CD4-positive, alpha-beta T cell treated with Interleukin-12 subunit alpha and Interleukin-12 subunit beta, for 1 hour (primary cell): ENCODE measurements at places on chromosomes 7 and 10.

DNA sequence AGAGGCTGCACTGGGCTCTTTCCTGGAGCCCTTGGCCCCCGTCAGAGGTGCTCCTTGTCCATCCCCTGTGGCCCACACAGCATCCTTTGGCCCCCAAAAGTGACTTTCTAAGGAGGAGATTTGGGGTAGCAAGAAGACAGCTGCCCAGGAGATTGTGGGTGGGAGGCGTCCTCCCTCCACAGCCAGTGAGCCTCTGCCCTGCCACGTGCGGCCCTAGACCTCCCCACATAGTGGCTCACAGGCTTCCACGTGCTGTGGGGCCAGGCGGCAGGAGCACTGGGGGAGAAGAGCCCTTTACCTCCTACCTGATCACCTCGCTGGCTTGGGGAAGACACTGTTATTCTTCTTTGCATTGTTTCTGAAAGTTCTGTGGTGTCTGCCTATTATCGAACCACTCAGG, 178.8 kb downstream of the TCERG1L start:
- no peak for DNase-seq

- DNase-seq: no peak
Measured at GRCh38 chr10:24306507-24306875, 97.6 kb downstream of the KIAA1217 start.

GRCh38 chr10:63717027-63717715, 196.0 kb downstream of the REEP3 start:
- no peak for DNase-seq

GRCh38 chr10:6819301-6819700, 239.2 kb upstream of the PRKCQ start:
- no peak for DNase-seq

GRCh38 chr10:23342213-23342884, 2.2 kb downstream of the C10orf67 start:
- peak; percentile 24 for DNase-seq

DNA sequence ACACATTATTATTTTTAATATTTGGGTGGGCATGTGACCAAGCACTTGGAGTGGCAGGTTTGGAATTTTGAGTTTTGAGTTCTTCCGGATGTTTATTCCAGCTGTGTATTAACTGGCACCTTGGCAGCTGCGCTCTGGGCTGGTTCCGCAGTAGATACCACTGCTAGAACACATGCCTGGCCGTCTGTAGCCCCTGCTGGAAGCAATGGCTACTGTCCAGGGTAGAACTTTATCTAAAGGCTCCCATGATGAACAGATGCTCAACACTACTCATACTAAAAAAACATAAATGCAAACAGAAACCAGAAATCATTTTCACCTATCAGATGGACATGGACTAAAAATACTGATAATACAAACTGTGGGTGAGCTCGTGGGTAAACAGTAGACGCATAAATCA, 19.4 kb upstream of the SH3PXD2A start:
- no peak for DNase-seq

DNA sequence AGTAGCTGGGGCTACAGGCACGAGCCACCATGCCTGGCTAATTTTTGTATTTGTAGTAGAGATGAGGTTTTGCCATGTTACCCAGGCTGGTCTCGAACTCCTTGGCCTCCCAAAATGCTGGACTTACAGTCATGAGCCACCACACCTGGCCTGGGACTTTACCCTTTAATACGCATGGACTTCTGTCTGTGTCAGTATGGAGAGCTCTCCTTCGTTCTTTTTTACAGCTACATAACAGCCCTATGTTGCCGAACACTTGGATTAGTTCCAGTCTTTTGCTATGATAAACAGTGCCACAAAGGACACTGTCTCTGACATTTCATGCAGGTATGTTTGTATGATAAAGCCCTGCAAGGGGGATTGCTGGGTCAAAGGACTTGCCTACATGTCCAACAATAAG, 10.9 kb upstream of the OAT start:
- no peak for DNase-seq

- DNase-seq: no peak
Measured at GRCh38 chr7:150879345-150879744, 27.0 kb downstream of the AOC1 start.

DNA sequence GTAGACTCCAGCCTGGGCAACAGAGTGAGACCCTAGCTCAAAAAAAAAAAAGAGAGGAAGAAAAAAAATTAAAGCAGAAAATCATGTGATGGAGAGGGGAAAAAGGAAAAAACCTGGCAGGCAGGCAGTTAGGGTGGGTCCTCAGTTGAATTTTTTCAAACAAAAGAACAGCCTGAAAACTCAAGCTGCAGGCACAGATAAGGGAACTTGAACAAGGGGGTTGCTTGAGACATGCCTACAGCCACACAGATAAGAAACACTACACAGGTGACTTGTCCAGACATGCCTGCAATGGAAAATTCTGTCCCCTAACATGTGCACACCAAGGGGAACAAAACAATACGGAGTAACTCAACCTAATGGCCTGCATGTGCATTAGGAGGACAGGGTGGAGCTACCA, 19.2 kb downstream of the VIM start:
- no peak for DNase-seq

- DNase-seq: no peak
Measured at GRCh38 chr10:70118196-70118595, 14.4 kb downstream of the AIFM2 start.

GRCh38 chr7:107359520-107360316, 110.1 kb upstream of the GPR22 start:
- no peak for DNase-seq

DNA sequence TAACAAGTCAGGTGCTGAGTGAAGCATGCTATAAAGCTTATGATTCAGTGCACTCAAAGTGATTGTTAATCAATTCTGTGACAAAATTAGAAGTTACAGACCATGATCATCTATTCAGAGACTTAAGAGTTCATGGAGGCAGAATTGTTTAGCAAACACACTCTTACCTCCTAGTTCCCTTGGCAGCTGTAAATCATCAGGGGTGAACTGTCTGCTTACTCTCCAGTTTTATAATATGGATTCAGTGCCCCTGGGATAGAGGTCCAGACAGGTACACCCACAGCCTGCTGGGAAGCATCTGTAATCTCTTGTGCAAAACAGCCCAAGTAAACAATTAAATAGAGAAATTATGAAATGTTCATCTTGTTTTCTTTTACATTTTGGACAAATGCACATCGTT, 835.0 kb upstream of the COBL start:
- DNase-seq: no peak

DNA sequence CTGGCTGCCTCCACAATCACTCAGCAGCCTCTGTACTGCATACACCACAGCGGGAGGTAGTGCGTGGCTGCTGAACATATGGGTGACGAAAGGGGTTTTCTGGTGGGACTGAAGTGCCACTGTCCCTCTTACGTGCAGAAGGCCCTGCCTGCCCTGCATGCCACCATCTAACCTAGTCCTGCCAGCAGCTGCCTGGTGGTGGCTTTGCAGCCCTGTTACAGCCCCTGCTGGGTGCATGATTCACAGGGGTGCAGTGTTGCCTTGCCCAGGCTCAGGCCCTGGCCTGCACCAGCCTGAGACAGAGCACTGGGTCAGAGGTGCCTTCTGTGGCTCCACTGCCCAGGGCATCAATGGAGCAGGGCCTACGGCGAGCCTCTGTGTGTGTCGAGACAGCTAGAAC, 50.1 kb downstream of the SYPL1 start:
- DNase-seq: no peak

- no peak for DNase-seq
Measured at GRCh38 chr10:70430493-70431445, 10.7 kb downstream of the NODAL start.

DNA sequence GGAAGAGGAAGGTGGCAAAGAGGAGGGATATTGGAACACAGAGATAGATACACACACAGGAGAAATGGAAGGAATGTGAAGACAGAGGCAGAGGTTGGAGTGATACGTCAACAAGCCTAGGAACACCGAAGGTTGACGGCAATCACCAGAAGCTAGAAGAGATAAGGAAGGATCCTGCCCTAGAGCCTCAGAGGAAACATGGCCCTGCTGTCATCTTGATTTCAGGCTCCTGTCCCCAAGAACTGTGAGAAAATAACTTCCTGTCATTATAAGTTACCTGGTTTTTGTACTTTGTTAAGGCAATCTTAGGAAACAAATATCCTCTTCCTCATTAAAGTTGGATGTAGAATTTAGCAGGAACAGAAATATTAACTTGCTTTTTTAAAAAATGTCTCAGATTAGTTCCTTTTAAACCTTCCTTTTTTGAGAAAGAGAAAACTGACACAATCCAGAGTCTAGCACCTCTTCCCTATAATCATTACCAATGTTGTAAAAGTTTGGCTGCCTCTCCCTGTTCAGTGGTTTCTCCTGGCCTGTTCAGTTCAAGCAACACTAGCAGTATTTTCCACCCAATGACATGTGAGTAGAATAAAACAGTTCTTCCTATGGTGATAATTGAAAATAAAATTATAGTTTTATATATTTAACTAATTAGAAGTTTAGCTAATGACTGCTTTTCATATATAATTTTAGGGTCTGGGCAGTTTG, 28.8 kb upstream of the GNAI1 start:
- DNase-seq: no peak
